ENCODE measurements at places on chromosomes 5 and 9. TPM values are rescaled to one million over a fixed set of nuclear protein-coding genes. Genes with fewer than 3 reads are reported as not detected.

Gene C5orf58
- total RNA-seq = not detected

Gene MYOT
- total RNA-seq = not detected

Gene PPIC
- total RNA-seq = 10.9 TPM

Gene ANKRD33B
- total RNA-seq = 8.4 TPM

Gene SLC1A1
- total RNA-seq = 0.10 TPM

Gene LCN12
- 1.2 TPM for total RNA-seq

Gene OR1J2
- not detected for total RNA-seq

Gene RAPGEF1
- total RNA-seq = 27.7 TPM

Gene GRIN1
- not detected for total RNA-seq

Gene HSDL2
- 42.4 TPM for total RNA-seq

Gene PCDHA9
- total RNA-seq = 0.02 TPM

All from NCI-H460 (cell line).